MG63 (cell line): ENCODE measurements at places on chromosomes 5 and 9.

- peak; percentile 41 for DNase-seq
Measured at GRCh38 chr5:109485030-109485429, 75.3 kb upstream of the PJA2 start.

DNA sequence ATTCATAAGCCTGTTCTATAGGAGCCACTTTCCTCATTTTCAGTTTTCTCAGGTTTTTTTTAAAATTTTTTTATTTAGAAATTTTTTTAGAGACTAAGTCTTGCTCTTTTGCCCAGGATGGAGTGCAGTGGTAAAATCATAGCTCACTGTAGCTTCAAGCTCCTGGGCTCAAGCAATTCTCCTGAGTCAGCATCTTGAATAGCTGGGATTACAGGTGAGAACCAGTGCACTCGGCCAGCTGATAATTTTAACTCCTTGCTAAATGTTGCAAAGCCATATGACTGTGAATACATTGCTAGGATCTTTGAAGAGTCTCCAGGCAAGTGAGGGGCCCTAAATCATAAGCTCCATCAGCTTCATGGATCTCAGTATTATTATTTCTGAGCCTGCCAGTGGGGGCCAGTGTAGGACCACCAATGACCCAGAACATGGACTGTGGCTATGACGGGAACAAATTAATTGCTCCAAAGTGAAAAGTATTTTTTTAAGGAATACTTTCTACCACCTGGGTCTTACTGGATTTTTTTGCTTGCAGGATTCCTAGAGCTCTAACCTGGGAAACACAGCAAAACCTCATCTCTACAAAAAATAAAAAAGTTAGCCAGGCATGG, 5.7 kb upstream of the GAPVD1 start:
- DNase-seq: no peak

- no peak for DNase-seq
Measured at GRCh38 chr5:180287868-180288267, 4.0 kb downstream of the MAPK9 start.

DNA sequence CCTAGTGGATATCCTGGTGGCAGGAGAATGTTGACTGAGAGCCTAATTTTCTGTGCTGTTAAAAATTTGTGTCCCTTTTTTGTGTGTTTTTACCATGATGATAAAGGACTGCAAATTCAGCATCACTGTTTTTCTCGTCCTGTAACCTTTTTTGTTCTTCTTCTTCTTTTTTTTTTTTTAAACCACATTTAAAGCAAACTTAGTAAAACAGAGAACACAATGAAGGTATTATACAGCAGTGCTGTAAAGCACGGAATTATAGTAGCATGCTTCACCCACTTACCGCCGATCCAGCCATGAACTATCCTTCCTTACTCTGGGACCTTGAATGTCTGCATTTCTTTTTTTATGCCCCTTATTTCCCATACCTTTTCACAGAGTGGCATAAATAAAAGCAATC, 280.0 kb downstream of the ARHGAP26 start:
- DNase-seq: no peak
